ENCODE measurements at places on chromosomes 6 and 20. TPM values are rescaled to one million over a fixed set of nuclear protein-coding genes. Genes with fewer than 3 reads are reported as not detected.

The MBOAT1 gene
- 35.2 TPM for total RNA-seq

The BNIP5 gene
- total RNA-seq: not detected

The UST gene
- total RNA-seq: 20.7 TPM

The LY6G5B gene
- total RNA-seq: 3.3 TPM

The EYS gene
- not detected for total RNA-seq

The NOX3 gene
- total RNA-seq: not detected

The ADGB gene
- total RNA-seq: not detected

The KCNQ2 gene
- not detected for total RNA-seq

The BACH2 gene
- 0.68 TPM for total RNA-seq

The BICRAL gene
- 7.5 TPM for total RNA-seq

The ATP9A gene
- 36.2 TPM for total RNA-seq

The AARS2 gene
- 23.0 TPM for total RNA-seq

The SLA2 gene
- total RNA-seq: not detected

The ACSS1 gene
- total RNA-seq: 3.7 TPM

Measured in nasal cavity respiratory epithelium epithelial cell of viscerocranial mucosa (primary cell).